Brain microvascular endothelial cell (primary cell): ENCODE measurements at places on chromosomes 13 and 19.

DNA sequence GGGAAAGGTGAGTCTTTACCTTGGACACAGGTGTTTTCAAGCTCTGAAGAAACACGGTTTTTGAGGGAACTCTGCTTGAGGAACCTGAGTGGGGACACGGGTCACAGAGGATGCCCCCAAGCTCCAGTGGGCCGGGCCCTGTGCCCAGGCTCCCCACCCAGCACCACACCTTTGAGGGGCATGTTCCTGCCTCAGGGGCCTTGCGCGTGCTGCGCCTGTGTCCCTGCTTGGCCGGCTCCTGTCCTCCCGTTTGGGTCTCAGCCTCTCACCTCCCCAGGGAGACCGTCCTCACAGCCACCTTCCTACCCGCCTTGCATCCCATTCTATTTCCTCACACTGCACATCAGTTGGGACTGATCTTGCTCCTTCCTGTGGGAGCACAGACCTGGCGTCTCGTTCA lies 21.1 kb downstream of the PIP5K1C start:
- no peak for DNase-seq

GRCh38 chr19:16386619-16387240 lies 62.1 kb downstream of the KLF2 start:
- DNase-seq = peak; percentile 61

GRCh38 chr13:59519819-59520218 lies 643.9 kb downstream of the DIAPH3 start:
- DNase-seq = peak; percentile 35

DNA sequence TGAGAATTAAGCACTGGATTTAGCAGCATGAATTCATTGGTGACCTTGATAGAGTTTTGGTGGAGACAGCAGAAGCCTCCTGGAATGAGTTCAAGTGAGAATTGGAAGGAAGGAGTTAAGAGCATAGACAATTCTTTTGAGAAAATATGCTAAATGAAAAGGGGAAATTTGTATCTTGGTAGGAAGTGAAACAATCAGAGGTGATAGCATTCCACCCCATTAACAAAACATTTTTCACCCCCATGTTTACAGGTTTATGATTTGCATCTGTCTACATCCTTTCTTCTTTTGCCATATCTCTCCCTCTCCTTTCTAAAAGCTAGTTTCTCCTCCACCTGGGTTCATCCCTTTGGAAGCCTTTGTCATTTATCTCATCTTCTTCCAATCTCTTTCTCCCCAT lies 27.5 kb downstream of the LNX2 start:
- no peak for DNase-seq

DNA sequence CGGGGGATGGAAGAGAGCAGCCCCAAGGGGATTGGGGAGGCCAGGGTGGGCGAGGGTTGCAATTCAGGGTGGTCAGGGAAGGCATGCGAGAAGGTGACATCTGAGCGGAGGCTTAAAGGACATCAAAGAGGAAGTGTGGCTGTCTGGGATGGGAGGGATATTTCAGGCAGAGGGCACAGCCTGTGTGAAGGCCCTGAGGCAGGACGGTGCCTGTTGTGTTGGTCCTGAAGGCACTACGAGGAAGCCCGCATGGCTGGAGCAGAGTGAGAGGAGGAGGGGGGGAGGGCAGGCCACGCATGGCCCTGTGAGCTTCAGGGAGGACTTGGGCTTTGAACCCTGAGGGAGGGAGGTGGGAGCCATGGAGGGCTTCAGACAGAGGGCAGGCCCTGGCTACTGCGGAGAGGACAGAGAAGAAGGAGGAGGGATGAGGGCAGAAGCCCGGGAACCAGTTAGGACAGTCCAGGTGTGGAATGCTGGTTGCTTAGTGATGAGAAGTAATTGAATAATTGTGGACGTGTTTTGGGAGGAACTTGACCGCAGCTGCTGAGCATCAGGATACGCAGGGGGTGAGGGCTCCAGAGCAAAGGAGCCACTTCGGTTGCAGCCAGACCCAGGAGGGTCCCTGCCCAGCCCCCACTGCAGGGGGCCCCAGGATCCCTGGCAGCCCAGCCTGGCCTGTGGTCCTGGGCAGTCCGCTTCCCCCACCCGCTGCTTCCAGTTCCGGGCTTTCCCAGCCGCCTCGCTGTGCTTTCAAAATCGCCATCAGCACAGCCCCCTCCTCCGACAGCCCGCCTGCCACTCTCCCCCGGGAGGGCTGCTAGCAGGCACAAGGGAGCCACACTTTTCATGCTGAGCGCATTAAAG lies 6.2 kb downstream of the TLE6 start:
- DNase-seq = no peak

DNA sequence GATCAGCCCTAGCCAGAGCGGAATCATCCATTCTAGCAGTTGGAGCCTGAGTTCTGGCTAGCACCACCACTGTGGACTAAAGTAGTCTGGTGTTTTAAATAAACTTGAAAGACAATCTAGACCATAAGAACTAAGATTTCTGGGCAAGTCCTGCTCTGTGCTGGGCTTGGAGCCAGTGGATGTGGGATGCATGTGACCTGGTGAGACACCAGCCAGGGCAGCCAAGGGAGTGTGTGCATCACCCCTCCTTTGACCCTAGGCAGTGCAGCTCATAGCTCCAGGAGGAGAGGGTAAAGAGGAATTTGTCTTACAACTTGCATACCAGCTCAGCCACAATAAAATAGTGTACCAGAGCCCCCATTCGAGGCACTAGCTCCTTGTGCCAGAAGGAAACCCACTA lies 21.0 kb downstream of the ITGBL1 start:
- peak; percentile 84 for DNase-seq

GRCh38 chr19:1136621-1137317 lies 33.0 kb downstream of the GPX4 start:
- no peak for DNase-seq

- DNase-seq = no peak
These were observed 10.5 kb downstream of the WIZ start for GRCh38 chr19:15439078-15439799.

DNA sequence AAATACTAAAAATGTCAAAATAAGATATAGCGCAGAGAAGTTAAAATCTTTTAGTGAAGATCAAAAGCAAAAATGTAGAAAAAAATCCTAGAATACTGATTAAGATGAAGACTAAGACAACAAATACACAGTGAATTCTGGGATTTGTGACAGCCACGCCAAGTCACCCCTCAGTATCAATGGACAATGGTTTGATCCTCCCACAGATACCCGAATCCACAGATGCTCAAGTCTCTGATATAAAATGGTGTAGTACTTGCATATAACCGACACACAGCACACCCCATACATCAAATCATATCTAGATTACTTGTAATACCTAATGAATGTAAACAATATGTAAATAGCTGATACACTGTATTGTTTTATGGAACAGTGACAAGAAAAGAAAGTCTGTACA lies 5.9 kb downstream of the MIPEP start:
- no peak for DNase-seq

DNA sequence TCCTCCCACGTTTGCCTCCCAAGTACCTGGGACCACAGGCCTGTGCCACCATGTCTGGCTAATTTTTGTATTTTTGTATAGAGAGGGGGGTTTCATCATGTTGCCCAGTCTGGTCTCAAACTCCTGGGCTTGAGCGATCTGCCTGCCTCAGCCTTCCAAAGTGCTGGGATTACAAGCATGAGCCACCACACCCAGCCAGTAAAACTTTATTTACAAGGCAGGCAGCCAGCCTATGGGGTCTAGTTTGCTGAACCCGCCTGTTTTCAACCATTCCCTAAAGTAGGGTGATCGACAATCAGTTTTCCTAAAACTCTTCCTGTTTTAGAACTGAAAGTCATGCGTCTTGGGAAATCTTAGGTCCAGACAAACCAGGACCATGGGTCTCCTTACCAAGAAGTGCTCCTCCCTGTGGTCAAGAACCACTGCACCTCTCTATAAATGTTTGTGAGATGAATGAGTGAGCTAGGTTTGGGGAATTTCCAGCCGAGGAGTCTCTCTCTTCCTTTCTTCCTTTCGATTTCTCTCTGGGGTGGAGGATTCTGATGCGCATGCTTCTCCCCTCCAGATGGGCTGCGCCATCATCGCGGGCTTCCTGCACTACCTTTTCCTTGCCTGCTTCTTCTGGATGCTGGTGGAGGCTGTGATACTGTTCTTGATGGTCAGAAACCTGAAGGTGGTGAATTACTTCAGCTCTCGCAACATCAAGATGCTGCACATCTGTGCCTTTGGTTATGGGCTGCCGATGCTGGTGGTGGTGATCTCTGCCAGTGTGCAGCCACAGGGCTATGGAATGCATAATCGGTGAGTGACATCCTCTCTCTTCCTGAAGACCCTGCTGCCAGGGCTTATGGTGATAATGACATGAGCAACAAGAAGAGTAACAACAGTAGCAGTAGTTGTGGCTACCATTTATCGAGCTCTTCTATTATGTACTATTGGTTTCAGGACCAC lies 38.7 kb downstream of the ADGRE1 start:
- no peak for DNase-seq

- no peak for DNase-seq
These were observed 15.5 kb upstream of the KCNN1 start for GRCh38 chr19:17951157-17951989.

- no peak for DNase-seq
These were observed 480.5 kb downstream of the KLF12 start for GRCh38 chr13:73653688-73654087.

GRCh38 chr13:85441364-85441763 lies 357.9 kb downstream of the SLITRK6 start:
- DNase-seq = no peak

GRCh38 chr13:73223372-73223781 lies 164.6 kb downstream of the KLF5 start:
- no peak for DNase-seq

DNA sequence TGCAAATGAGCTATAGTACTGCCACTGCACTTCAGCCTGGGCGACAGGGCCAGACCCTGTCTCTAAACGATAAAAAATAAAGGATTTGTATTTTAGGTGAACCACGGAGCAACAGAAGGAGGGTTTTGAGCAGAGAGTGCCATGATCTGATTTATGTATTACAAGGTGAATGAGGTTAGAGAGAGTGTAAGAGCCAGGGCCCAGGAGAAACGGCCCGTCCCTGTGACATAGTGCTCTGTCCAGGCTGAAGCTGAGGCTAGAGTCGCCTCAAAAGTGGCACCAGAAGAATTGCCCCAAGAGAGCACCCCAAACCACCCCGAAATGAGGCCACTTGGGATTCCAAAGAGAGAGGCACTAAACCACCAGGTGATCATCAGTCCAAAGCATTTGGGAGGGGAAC lies 16.9 kb downstream of the MAG start:
- no peak for DNase-seq

DNA sequence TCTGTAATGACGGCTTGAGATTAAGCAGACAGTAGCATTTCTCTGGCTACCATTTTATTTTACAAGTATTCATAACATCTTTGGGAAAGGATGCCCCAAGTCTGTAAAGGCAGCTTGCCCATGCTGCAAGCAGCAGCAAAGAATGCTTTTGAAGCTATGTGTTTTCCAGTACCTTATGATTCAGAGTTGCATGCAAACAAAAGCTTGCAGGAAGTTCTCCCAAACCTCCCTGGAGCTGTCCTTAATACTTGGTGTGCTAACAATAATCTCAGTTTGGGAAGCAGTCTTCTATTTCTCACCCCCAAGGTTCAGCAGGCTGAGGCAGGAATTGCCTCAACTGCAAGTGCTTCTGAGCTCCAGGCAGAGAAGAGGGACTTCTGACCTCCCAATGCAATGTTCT lies 60.8 kb downstream of the CCNA1 start:
- DNase-seq = no peak

- no peak for DNase-seq
These were observed 2650.8 kb downstream of the PCDH9 start for GRCh38 chr13:64579331-64579730.

- DNase-seq = no peak
These were observed 21.8 kb downstream of the MCF2L start for GRCh38 chr13:112990783-112991182.

DNA sequence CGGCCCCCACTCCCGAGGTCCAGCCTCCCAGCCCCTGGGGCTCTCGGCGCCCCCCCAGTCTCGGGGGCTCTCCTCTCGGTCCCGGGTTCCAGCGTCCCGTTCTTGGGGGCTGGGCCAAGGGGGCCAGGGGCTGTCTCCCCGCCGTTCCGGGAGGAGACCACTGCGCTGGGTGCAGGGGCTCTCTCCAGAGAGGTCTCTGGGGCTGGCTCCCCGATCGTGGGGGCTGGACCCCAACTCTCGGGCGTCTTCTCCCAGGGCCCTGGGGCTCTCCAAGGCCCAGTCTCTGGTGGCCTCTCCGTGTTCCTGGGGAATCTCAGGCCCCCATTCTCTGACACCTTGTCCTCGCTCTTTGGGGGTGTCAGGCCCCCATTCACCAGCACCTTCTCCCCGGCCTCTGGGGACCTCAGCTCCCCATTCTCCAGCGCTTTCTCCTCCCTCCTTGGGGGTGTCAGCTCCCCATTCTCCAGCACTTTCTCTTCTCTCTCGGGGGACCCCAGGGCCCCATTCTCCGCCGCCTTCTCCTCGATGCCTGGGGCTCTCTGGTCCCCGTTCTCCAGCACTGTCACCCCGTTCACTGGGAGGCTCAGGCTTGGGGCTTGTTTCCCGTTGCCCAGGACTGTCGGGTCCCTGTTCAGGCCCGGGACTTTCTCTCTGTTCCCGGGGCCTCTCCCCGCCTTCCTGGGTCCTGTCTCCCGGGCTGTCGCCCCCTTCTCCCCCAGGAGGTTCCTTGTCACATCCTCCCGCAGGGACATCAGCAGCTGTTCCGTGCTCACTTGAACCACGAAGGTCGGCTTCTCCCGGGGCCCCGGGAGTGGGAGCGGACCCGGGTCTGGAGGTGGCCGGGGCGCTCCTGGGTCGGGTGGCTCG lies 13.7 kb downstream of the LMTK3 start:
- no peak for DNase-seq

DNA sequence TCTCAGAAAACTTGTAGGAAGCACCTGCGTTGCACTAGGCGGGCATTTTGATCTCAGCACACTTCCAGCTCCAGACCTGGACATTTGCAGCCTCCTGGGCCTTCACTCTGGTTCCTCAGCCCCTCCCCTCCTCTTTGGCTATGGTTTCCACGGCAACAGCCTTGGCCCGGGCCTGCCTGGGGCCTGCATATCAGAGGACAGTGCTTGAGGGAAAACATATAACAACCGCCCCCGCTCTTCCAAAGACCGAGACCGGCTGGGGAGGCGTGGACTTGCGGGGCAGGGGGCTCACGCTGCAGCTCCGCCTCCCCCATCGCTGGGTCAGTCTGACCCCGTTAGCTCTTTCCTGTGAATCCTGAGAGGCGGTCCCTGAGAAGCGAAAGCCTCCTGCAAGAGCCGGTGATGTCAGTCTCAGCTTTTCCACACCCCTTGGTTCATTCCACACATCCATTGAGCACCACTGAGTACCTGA lies 125.7 kb upstream of the PEG3 start:
- DNase-seq = no peak

DNA sequence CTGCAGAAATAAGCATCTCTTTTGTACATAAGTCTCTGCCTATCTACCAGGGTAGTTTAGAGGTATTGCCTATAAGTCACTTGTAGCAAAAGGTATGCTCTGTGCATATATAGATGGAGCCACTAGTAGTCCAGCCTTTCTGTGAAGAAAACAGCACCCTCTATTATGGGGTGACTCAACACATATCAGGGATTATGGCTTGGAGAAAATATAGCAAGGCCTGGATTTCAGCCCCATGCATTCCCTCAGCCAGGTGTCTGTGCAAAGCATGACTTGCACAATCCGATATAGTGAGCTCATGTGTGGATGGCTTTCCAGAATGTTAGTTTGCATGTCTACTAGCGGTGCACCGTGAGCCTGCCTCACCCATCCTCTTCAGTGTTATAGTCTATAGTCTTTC lies 13.4 kb upstream of the NALCN start:
- no peak for DNase-seq

GRCh38 chr19:1058112-1058511 lies 8.9 kb upstream of the ARHGAP45 start:
- no peak for DNase-seq

- DNase-seq = no peak
These were observed 10.6 kb upstream of the ALOX5AP start for GRCh38 chr13:30724778-30725177.

GRCh38 chr13:23950736-23951510 lies 53.6 kb upstream of the C1QTNF9B start:
- no peak for DNase-seq
